Adipocyte (in vitro differentiated cells): ENCODE measurements at places on chromosomes 1 and 21.

GRCh38 chr1:235011064-235011598 lies 117.5 kb downstream of the TOMM20 start:
- no peak for DNase-seq

DNA sequence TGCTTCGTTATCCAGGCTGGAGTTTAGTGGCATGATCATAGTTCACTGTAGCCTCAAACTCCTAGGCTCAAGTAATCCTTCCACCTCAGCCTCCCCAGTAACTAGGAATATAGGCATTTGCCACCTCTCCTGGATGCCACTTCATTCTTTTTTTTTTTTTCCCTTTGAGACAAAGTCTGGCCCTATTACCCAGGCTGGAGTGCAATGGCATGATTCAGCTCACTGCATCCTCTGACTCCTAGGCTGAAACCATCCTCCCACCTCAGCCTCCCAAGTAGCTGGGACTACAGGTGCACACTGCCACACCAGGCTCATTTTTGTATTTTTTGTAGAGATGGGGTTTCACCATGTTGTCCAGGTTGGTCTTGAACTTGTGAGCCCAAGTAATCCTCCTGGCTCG lies 19.3 kb downstream of the OSBPL9 start:
- no peak for DNase-seq

- DNase-seq = peak; percentile 94
Observed at GRCh38 chr1:78005755-78006154, 1.0 kb downstream of the DNAJB4 start.

GRCh38 chr1:6440198-6441126 lies 15.9 kb downstream of the ESPN start:
- DNase-seq = peak; percentile 48

DNA sequence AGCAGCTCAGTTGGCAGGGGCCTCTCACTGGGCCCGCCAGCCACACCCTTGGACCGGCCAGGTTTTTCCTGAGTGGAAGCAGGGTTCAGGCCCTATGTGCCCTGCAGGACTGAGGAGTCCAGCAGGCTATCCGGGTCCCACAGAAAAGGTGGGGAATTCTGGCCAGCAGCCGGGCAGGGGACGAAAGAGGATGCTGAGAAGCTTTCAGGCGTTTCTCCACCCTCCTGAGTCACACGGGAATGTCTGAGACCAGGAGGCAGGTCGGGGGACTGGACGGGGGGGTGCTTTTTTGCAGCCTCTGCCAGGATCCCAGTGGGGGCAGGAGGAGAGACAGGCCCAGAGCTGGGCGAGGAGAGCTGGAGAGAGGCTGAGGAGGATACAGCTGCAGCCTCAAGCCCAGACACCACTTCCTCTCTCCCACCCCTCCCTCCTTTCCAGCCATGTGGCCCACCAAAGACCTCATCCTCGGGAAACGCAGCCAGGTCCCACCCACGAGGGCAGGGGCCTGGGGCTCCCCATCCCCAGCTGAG lies 105.4 kb downstream of the SPSB1 start:
- DNase-seq = no peak

- no peak for DNase-seq
Observed at GRCh38 chr1:178686407-178686806, 38.6 kb upstream of the RALGPS2 start.

GRCh38 chr1:71428029-71428428 lies 347.2 kb upstream of the ZRANB2 start:
- no peak for DNase-seq

DNA sequence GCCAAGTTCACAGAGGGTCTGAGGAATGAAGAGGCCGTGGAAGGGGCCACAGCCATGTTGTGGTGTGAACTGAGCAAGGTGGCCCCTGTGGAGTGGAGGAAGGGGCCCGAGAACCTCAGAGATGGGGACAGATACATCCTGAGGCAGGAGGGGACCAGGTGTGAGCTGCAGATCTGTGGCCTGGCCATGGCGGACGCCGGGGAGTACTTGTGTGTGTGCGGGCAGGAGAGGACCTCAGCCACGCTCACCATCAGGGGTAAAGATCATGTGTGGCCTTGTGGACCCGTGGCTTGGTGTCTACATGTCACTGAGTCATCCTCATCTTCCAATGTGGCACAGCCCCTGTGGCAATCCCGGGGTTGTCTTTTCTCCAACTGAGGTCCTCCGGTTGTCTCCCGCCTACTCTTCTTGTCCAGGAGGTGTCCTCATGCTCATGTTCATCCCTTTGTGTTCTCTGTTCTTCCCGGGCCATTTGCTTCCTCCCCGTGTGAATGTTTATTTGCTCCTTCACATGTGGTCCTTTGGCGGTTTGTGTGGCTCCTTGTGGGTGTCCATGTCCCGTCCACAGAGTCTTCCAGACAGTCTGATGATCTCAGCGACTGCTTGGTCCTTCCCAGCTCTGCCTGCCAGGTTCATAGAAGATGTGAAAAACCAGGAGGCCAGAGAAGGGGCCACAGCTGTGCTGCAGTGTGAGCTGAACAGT lies 84.2 kb downstream of the OBSCN start:
- no peak for DNase-seq

DNA sequence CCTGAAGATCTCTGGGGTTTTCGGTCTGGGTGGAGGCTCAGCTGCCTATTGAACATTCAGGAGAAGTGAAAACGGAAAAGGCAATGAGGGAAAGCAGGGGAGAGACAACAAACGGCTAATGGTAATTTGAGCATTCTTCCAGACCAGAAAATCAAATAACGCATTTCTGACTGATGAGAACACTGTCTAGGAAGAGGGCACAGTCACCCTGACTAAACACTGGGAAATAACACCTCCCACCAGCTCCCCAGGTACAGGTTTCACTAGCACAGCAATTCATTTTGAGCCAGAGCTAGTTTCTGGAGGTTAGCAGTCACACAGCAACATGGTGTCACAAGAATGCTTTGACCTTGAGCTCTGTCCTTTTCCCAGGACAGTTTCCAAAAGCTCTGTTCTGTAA lies 21.1 kb downstream of the NCF2 start:
- peak; percentile 11 for DNase-seq

DNA sequence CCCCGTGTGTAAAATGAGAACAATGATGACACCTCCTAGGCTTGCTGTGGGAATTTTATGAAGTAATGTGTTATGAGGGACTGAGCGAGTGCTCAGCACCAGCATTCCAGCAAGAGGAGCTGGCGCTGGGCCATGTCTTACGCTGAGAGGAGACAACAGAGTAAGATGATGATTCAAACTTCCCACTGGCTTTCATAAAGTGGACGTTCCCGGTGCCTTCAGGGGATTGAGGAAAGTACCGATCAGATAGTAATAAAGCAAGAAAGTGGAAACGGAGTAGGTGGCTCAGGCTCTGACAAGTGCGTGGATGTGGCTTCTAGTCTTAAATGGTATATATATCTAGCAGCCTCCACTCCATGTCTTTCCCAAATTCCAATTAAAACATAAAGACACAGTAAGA lies 23.8 kb downstream of the EPHA10 start:
- no peak for DNase-seq

DNA sequence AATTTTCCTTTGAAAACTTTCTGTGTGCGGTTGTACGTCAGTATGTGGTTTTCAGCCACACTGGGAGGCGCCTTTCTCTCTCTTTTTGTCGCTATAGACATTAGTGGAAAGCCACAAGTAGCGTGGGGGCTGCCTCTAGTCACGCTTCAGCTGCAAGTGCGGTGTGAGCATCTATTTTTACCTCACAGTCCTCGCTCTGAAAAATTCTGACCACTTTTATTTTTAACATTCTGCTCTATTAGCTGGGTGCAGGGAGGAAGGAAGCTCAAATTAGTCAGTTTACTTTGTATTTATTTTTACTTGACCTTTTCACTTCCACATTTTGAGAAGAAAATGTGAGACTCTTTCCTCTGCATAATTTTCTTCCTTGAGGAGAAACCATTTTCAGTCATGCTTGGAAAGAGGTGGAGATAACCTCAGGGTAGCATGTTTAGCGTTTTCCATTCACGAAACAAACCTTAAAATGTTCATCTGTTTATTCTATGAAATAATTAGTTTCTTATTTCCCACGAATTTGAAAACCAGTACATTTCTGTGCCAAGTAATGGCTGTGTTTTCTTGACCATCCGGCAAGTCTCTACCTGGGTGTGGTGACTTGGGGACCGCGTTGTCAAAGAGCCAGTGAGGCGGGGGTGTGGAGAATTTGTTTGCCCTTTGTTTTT lies 35.6 kb downstream of the ADARB1 start:
- no peak for DNase-seq
